COR-L47 (cell line): ENCODE measurements at places on chromosomes 6 and 20.

GRCh38 chr6:17712576-17712975, 5.9 kb upstream of the NUP153 start:
- DNase-seq = no peak

GRCh38 chr6:137550535-137550934, 56.3 kb upstream of the OLIG3 start:
- DNase-seq = peak; percentile 18

GRCh38 chr6:108174371-108175175, 8.8 kb downstream of the NR2E1 start:
- no peak for DNase-seq

DNA sequence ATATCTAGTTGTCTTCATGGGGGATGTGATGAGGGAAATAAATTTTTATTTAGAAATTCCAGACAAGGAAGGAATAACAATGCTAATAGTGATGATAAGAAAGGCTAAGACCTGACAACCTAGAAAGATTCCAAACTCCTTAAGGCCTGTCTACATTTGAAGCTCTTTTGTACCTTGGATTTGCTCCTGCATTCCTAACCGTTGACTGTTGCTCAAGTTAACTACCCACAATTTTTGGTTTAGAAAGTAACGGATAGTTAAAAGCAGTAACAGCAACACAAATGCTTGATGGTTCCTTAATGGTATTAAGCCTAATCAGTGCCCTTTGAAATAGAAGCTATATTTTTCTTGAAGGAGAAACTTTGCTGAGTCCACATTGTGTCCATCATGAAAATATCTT, 52.9 kb downstream of the TRMT11 start:
- DNase-seq = no peak

DNA sequence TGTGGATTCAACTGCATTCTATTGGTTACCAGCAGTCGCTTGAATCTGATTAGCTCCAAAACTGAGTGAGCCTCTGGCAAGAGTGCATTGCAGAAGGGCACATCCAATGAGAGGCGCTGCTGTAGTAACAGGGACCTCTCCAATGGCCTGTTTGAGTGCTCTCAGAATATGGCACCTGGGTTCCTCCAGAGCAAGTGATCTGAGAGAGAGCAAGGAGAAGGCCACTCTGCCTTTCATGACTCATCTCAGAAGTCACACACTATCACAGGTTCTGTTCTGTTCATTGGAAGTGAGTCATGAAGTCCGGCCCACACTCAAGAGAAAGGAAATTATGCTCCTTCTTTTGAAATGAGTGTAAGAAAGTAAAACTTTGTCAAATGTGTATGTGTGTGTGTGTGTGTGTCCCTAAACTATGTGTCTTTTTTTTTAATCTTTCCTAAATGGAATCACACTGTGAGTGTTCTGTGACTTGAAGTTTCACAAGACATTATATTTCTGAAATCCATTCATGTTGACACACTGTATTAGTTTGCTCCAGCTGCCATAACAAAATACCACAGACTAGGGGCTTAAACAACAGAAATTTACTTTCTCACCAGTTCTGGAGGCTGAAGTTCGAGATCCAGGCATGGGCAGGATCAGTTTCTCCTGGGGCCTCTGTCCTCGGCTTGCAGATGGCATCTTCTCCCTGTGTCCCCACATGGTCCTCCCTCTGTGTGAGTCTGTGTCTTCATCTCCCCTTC, 138.3 kb upstream of the CDYL start:
- no peak for DNase-seq

- no peak for DNase-seq
These were observed 98.0 kb upstream of the NHSL1 start for GRCh38 chr6:138597336-138597735.

DNA sequence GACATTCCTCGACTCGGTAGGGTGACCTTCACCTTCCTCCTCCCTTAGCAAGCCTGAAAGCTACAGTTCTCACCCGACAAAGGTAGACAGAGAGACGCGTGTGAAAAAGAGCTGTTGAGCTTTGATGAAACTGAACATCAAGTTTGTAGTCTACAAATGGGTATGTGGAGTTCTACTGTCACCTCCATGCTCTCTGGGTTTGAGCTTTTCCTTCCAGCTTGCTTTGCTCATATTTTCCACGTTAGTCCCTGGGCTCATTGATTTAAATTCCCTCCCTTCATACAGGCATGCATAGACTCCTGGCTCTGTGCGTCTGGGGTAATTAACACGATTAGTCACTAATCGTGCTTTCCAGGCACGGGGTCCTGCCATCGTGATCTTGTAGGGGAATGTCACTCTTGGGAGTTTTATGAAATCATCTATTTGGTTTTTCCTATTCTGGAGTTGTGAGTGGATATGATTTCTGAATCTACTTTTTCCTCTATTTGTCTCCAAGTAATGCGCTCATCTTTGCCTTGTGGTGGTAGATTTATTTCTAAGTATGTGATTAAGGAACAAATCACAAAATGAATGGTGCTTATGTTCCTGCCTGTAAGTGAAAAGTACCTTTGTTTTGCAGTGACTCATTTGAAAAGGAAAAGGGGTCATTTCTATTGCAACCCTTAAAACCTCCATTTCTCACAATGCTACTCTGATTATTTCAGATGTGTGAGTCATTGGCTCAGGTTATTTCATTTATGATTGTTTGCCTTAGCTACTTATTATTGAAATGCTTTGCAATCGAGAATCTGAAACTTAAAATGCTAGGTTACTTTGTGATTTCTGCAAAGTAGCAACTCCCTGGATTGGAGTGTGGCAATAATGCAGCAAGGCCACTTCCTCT, 154.6 kb downstream of the ZDHHC14 start:
- no peak for DNase-seq

DNA sequence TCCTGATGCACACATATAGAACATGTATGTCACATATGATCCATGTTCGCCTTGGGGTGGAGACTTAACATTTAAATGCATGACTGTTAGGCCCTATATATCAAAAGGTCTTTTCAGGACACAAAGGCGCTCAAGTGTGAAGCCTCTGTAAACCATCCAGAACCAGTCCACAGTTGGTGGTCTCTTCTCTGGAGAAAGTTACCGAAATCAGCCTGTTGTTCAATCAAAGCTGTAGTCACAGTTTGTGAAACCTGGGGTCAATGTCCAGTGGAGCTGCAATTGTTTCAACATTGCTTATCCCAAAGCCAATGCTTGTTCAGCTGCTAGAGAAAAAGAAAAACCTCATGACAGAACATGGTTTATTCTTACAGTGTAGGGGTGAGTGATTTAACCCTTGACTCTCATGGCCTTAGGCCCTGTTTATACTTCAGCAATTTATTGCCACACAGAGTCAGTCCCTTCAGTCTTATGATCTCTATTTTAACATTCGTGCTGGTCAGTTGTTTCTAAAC, 193.6 kb upstream of the CST7 start:
- DNase-seq = no peak

- no peak for DNase-seq
These were observed 62.2 kb upstream of the PLN start for GRCh38 chr6:118485601-118486550.

- no peak for DNase-seq
These were observed 727.8 kb downstream of the QKI start for GRCh38 chr6:164142322-164142721.

DNA sequence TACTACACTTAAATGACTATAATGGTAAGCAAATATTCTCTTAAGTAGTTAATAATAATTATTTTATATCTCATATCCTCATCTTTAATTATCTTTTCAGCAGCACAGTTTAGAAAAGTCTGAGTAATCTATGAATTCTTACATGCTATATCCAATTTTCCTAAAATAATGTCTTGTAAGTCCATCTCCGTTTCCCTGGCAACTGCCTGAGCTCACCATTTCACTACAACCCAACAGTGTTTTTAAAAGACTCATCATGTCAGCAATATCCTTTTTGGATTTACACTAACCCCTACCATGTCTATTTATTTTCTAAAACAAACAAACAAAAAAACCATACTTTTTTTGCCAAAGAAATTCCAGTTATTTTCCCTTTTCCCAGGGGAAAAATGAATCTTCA, 859.6 kb downstream of the EYS start:
- DNase-seq = no peak

DNA sequence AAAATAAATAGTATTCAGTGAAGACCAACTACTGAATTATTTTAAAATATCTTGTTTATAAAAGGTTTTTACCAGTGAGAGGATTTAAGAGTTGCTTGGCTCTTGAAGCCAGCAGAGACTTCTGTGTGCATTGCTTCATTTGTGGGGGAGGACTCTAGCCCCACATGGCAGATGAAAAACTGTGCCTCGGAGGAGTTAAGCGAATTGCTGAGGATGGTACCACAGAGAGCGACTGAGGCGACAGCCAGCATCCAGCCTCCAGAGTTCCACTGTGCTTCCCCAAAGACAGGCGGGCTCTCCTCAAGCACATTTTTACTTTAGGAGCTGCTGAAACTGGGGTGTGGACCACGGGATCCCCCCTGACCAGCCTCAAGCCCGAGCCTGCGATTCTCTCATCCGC, 80.7 kb downstream of the THBS2 start:
- DNase-seq = no peak

DNA sequence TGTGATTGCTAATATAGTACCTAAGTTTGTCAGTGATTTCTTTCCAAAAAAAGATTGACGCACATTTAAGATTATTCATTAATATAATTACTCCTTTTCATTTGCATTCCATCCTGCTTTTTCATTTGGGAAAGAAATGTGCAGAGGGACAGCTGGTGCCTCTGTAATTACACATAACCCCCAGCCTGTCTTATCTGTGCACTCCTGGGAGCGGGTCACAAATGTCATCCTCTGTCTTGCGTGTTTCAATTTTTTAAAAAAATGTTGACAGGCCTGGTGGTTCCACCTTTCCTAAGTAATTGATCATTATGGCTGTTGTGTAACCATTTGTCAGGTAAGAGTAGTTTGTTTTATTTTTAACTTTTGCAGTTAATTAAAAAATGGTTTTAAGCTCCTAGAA, 92.7 kb downstream of the SLX4IP start:
- DNase-seq = no peak
